DMS153 (cell line): ENCODE measurements at places on chromosomes 1 and 21.

GRCh38 chr21:45152265-45152746 lies 77.9 kb downstream of the ADARB1 start:
- DNase-seq, result no peak

DNA sequence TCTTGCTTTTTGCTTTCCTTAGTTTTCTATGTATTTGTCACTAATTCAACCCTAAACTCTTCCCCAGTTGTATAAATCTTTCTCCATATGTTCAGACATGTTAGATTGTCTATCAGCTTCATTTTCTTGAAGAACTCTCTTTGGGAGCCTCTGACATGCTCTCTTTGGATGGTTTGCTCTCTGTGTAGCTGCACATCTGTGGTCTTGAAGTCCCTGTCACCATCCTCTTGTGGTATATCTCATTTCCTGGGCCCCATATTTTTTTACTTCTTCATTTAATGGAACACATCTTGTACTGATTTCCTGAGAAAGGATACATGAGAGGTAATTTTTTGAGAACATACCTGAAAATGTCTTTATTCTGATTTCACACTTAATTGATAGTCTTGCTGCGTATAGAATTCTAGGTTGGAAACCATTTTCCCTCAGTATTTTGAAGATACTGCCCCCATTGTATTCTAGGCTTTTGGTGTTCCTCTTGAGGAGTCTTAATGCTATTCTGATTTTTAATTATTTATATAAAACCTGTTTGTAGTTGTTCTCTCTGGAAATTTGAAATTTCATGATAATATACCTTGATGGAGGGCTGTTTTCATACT lies 72.6 kb downstream of the ST3GAL3 start:
- DNase-seq, result no peak

DNA sequence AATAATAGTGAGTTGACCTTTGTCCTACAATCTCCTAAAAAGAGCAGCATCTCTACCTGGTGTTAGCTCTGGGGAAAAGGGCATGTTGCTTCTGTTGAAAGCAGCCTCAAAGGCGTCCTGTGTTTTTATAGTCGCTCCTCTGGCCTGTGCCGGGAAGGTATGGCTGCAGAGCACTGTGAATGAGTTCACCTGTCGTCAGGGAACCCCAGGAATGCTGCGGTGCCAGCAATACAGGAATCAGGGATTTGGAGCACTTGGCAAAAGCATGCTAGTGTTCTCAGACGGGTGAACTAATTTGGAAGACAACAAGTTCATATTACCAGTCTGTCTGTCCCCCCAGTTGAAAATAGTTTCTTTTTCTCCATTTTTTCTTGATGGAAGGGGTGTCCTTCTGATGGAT lies 60.3 kb upstream of the PGD start:
- no peak for DNase-seq

DNA sequence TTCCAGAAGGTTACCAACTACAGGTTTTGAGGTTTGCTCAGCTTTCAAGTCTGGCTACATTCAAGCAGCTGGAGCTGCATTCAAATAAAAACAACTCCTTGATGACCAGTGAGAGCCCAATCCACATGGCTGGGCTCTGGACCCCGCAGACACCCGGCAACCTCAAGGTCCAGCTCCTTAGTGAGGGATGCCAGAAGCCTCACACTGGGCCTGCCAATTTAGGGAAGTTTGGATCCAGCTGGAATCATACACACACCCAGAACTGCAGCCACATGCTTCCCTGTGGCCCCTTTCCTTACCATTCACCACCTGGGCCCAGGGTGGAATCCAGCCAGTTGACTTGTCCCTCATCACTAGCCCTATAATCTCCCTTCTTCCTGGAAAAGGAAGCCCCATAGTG lies 123.7 kb downstream of the UBE2U start:
- DNase-seq, result no peak

DNA sequence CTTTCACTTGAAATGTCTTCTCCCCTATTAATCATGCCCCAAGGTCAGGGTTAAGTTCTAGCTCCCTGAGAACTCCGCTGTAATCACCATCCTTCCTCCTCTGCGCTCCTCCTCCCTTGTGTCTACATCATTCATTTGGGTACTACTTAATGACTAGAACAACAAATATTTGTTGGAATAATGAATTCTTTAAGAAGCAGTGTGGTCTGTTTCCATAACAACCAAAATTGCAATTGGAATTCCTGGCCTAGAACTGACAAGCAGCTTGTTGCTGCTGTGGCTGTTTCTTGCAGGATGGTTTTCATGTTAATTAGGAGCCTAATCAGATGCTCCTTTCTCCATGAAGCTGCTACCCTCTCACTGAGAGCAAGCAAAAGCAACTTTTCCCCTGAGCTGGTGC lies 192.5 kb downstream of the ZZZ3 start:
- no peak for DNase-seq

DNA sequence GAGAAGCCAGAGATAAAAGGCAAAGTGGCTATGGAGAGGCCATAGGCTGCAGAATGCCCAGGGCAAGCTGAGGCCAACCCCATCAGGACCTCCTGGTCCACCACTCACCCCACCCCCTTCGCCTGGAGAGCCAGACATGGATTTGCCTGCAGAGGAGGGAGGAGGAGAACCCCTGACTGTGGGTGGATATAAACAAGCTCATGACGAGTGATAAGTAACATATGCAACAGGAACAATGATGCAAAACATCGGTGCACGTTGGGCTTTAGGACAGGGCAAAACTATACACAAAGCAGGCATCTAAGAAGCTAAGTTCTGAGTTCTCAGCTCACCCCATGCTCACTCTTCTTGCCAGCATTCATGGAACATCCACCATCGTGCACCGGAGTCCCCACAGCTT lies 150.3 kb downstream of the ETS2 start:
- DNase-seq, result peak; percentile 56

GRCh38 chr1:9730096-9730901 lies 78.8 kb downstream of the PIK3CD start:
- DNase-seq, result no peak

- no peak for DNase-seq
Measured at GRCh38 chr21:15415541-15416261, 314.1 kb upstream of the USP25 start.

DNA sequence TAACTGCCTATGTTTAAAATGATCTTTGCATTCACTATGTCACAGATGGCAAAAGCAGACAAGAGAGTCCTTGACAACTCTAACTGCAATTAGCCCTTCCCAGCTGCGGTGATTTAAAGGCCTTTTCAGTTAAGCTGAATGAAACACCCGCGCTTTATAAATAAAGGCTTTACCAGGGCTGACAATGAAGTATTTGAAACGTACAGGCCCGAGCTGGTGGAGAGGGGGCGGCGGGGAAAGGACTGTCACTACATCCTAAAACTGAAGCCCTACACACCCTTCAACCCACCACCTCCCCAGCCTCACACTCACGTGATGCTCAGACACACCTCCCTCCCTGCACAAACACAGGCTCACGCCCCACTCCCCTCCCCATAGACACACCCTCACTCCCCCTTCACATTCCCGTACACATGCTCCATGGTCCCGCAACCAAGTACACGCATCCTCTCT lies 45.5 kb downstream of the GRIK3 start:
- DNase-seq, result peak; percentile 77

DNA sequence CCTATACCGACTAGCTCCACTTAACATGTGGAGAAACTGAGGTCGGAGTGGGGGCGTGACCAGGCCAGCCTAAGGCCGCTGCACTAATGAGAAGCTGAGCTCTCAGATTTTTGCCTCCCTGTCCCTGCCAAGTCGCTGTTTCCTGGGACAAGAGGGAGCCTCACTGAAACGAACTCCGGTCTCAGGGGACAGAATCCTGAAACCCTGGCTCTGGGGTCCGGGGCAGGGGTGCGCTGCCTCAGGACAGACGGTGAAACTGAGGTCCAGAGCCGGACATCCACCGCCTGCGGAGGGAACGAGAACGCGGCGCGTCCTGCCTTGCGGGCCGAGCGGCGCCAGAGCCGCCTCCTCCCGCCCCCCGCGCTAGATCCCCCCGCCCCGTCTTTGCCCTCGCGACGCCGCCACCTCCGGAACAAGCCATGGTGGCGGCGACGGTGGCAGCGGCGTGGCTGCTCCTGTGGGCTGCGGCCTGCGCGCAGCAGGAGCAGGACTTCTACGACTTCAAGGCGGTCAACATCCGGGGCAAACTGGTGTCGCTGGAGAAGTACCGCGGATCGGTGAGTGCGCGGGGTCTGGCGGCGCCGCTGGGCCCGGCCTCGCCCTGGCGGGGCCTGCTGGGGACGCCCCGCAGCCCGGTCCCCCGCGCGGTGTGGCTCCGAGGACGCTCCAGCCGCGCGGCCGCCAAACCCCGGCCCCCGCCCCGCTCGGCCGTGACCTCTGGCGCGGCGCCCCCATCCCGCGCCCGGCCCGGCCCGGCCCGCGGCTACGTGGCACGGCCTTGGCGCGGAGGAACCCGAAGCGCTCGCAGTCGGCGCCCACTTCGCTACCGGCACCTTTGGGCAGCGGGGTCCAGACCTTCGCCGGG lies at the start of gene GPX7:
GPX7 (plus strand) TSS at position 381 of the 865 bp plus-strand sequence; CDS start at position 420, 39 bp downstream.
- DNase-seq, result no peak

- DNase-seq, result no peak
Measured at GRCh38 chr1:180167721-180168467, 13.2 kb downstream of the QSOX1 start.

DNA sequence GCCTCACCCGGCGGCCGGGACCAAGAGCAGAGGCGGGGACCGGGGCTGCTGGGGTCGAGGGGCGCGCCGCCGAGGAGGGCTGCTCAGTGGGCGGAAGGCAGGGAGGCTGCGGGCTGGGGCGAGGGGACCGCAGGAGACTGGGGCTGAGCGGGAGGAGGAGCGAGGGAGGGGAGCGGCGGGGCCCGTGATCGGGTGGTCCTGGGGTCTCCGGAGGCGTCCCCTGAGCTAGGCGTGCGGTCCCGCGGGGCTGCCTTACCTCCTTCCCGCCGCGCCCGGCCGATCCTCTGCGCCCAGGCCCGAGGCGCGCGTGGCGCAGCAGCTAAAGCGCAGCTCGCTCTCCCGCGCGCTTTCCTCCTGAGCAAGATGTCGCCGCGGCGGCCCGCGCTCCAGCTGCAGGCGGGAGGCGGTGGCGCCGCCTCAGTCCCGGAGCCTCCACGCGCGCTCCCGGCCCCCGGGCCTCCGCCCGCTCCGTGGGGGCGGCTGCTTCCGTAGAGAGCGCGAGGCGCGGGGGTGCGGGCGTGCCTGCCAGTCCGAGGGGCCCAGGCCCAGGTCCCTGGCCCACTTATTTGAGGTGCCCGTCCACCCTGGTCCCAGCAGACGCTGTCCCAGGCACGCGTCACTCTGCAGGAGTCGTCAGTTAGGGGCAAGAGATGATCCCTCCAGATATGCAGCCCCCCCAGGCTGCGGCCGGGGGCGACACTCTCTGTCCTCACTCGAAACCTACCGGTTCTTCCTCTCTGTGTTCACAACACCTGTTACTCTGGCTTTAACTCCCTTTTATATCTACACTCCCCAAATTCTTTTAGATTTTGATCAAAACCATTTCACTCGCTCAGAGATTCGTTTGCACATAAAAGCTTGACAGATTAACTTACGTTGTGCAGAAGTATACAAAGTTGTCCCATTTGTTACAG lies at the start of gene CCSAP:
CCSAP (minus strand) TSS at position 392 of the 914 bp plus-strand sequence. CDS start 582 bp downstream, outside the sequence.
- peak; percentile 22 for DNase-seq

DNA sequence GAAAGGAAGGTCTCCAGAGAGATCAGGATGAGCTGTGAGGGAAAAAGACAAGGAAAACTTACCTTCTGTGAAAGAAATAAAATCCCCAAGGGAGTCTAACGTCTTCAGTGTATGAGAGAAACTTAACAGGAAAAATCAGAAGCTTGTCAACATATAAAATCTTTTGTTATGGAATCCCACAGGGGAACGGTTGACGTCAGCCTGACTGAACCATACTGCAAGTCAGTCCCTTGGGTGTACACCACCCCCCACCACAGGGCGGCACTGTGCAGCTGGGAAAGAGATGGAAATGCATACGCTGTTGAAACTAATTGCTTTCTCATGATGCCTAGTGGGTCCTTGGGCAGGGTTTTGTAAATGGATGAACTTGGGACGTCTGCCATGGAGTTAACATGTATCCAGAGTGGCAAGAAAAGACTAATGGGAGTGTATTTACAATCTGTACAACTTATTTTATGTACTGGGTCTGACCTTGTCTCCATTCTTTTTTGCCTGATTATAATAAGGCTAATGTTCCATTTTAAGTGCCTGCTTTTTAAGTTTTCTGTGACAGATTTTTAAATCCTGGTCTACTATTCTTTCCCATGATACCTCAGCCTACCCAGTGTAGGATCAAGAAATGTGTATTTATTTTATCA lies 22.7 kb downstream of the UTP25 start:
- DNase-seq, result peak; percentile 67

GRCh38 chr21:42637267-42638041 lies 16.0 kb upstream of the PDE9A start:
- DNase-seq, result no peak

DNA sequence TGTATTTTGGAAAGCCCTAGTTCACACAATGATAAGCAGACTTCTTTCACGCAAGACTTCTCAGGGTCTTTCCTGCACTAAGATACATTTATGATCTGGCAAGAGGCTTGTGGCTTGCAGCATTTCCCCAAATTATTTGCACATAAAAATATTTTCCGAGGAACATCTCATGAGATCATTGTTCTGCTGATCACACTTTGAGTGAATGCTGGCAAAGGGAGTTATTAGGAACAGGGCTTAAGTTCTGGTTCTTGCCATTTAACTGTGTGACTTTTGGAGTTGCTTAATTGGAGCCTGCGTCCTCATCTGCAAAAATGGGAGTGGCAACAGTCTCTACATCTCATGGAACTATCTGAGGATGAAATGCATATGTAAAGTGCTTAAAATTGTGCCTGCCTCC lies 50.2 kb downstream of the GADD45A start:
- no peak for DNase-seq

GRCh38 chr1:22876359-22877111 lies 96.1 kb downstream of the LACTBL1 start:
- DNase-seq, result no peak

- DNase-seq, result no peak
Measured at GRCh38 chr1:180273066-180273465, 43.0 kb downstream of the LHX4 start.

- DNase-seq, result no peak
Measured at GRCh38 chr1:99934801-99935200, 35.0 kb upstream of the SLC35A3 start.

DNA sequence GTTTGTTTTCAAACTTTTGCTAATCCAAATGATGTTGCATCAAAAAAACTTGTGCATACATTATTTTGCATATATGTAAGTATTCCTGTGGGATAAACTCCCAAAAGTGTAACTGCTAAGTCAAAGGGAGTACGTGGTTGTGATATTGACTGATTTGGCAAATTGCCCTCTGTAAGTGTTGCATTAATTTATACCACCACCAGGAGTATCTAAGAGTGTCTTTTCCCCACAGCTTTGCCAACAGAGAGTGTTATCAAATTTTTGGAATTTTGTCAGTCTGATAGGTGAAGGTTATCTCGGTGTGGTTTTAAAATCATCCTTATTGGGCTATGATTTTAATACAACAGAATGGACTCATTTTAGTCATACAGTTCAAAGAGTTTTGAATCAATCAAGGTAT lies 30.1 kb upstream of the PARP1 start:
- no peak for DNase-seq

DNA sequence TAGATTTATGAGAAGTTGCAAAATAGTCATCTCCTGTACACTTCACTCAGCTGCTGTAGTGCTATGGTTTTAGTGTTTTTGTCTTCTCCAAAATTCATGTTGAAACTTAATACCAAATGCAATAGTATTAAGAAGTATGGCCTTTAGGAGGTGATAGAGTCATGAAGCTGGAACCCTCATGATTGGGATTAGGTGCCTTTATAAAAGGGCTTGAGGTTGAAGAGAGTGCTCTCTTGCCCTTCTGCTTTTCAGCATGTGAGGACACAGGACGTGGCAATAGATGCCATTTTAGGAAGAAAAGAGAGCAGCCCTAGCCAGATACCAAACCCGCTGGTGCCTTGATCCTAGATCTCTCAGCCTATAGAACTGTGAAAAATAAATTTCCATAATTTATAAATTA lies 87.6 kb downstream of the CTH start:
- no peak for DNase-seq
